ENCODE measurements at places on chromosomes 11 and 22.

DNA sequence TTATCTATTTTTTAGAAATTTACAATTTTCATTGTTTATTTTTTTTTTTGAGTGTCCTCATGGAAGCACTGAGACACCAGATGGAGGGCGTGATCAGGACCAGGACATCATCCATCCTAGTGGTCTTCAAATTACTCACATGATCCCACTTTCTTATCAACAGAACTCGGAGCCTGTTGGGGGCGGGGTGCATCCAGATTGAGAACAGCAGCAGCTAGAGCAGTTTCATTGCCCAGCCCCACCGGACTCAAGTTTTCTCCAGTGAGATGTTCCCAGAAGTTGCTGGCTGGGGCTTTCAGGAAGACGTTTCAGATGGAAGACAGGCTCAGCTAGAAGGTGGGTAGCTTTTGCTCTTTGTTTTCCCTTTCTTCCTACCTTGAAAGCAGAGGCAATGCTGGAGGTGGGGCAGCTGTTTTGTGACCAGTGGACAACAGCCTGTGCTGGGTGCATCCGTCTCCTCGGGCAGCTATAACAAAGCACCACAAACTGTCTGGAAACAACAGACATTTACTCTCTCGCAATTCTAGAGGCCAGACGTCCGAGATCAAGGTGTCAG lies 562.1 kb downstream of the TBC1D22A start:
- no peak for DNase-seq

DNA sequence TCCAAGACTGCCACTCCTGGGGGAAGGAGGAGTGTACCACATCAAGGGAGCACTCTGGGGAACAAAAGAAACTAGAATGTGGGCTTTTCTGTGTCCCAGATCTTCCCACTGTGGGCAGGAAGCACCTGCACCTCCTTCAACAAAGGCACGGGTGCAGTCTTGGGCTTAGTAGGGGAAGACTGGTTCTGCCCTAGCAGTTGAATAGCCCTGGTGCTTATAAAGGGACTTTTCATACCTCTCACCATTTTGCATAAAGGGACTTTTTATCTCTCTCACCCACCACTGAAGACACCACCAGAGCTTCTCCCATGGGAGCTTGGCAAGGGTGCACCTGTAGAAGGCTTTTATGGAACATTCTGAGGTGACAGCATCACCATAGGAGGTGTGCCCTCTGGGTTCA lies 65.8 kb upstream of the MS4A8 start:
- DNase-seq: no peak

GRCh38 chr22:24106385-24107381 lies 74.6 kb upstream of the SUSD2 start:
- DNase-seq: no peak

- peak; percentile 96 for DNase-seq
These were observed 61.9 kb downstream of the BMAL1 start for GRCh38 chr11:13339195-13340153.

DNA sequence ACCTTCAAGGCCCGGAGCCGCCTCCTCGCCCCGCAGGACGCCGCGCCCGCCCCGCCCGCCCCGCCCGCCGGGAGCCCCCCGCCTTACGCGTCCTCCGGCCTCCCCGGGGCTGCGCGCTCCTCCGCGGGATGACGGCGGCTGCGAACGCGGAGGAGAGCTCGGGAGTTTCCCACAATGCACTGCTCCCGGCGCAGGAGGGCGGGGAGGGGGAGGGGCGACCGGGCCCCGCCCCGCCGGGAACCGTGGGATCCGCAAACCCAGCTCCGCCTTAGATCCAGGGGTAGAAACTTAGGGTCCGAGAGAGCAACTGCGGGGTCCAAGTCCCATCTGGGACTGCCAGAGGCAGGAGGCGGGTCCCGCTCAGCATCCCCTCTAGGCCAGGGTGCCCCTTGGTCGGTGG lies at the start of gene CEND1:
TSS of gene CEND1 (minus strand) at position 148 of the 400 bp plus-strand sequence. CDS start 1,514 bp downstream, outside the sequence.
- DNase-seq: no peak

DNA sequence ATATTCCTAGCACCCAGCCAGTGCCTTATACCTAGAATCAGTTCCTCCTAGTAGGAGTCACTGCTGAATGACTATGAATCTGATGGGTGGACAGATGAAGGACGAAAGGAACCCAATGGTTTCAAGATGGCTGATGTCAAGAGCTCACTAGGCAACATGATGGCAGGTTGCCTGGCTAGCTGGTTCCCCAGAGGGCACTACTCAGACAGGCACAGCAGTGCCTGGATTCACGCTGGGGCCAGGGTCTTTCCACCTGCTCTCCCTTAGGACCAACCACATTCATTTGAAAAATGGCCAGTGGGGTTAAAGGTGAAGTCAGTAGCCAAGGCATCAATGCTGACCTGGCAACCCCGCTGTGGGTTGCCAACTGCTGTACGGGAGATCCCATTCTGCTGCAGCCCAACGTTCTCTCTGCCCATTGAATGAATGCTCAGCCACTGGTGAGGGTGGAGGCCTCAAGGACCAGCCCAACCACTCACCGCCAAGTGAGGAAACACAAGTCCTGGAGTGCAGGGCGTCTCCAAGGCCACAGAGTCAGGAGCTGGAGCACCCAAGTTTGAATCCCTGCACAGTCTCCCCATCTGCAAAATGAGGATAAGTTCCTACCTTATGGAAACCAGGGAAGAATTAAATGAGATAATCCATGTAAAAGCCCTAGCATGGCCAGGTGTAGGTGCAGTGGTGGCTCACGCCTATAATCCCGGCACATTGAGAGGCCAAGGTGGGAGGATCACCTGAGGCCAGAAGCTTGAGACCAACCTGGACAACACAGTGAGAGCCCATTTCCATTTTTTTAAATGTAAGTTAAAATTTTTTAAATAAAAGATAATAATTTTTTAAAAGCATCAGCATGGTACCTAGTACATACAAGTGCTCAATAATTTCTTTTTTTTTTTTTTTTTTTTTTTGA lies 12.4 kb downstream of the MYH9 start:
- DNase-seq: no peak

- DNase-seq: no peak
These were observed at the start of gene TTLL8 for GRCh38 chr22:50058061-50058905. Gene TTLL8 (minus strand): TSS chr22:50058298.

GRCh38 chr22:19568337-19569275 lies 44.4 kb upstream of the CLDN5 start:
- peak; percentile 69 for DNase-seq

DNA sequence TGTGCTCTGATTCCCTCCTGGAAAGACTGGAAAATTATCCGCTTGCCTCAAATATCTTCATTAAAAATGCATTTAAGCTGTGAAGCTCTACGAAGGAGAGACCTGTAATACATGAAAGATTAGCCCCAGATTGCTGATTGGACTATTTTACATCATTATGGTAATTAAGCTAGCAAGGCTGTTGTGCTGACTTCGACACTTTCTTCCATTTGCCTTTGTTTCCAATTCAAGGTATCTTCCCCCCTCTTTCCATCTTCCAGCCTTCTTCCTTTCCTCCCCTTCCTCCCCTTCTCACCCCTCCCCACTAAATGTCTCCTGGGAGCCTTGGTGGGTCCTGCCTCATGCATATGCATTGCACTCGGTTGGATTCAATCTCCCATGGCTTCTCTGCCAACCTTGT lies 710.8 kb downstream of the OPCML start:
- DNase-seq: no peak

DNA sequence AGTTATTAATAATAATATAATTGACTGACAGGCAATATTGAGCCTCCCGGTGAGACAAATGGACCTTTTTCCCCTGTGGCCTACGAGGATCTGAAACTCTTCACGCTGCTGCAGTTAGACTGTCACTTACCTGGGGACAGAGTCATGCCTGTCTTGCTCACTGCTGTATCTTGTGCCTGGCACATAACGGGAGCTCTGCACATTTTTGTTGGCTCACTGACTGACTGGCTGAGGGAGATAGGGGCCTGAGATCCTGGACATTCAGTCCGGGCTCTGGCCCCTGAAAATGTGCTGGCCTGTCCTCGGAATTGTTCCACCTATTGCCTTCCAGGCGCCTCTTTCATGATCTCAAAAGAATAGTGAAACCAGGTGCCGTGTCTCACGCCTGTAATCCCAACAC lies 743 bp upstream of the CD3D start:
- DNase-seq: no peak

GRCh38 chr11:125163431-125164063 lies 1.0 kb upstream of the PKNOX2 start:
- no peak for DNase-seq

- no peak for DNase-seq
These were observed 154.1 kb upstream of the CTSC start for GRCh38 chr11:88491674-88492073.

GRCh38 chr11:120332822-120333716 lies 3.1 kb upstream of the ARHGEF12 start:
- DNase-seq: no peak

DNA sequence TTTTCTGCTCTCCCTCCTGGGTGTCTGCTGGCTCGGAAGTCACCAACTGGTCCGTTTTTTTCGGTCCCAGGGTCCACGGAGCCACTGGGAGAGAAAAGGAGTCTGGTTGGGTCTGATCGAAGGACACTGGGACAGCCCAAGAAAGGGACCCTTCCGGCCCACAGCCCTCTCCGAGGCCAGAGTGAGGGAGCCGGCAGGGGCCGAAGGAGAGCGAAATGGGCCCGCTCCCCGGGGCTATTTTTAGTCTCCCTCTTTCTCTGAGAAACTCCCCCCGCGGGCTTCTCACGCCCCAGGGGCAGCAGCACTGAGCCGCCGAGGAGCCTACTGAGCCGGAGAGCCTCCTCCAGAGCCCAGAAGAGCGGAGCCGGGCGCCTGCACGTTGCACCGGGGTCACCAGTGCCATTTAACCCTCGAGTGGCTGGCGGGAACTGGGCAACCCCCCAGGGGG lies 1.9 kb downstream of the ESAM start:
- no peak for DNase-seq

DNA sequence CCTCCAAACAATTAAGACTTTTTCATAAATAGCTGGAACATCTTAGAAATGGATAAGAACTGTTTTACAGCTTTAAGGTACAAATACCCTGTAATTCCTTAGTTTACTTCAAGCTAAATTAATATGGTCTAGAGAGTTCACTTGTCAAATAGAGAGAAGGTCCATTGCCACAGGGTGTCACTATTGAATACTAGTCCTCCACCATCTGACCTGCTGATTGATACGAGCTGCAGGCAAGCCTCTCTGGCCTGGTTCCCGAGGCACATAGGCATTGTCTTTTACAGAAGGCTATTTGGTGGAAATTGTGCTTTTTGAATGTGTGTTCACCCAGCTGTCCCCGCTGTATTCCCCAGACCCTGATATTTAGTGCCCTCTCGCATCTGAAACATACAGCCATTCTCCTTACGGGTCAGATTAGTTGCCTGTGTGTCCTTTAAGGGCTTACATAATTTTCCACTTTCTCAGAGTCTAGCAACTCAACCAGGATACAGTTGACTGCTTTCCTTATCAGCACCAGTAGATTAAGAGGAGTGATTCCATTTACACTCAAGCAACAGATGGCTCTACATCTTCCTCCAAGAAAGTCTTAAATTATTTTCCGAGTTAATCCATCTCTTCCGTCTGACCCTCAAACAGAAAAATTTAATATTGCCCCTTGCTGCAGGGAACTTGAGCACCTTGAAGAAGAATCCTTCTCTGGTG lies 788.8 kb upstream of the FAT3 start:
- no peak for DNase-seq

- no peak for DNase-seq
These were observed 62.9 kb upstream of the ATXN10 start for GRCh38 chr22:45608763-45609180.

GRCh38 chr11:66976028-66976467 lies 944 bp downstream of the C11orf86 start:
- DNase-seq: no peak

DNA sequence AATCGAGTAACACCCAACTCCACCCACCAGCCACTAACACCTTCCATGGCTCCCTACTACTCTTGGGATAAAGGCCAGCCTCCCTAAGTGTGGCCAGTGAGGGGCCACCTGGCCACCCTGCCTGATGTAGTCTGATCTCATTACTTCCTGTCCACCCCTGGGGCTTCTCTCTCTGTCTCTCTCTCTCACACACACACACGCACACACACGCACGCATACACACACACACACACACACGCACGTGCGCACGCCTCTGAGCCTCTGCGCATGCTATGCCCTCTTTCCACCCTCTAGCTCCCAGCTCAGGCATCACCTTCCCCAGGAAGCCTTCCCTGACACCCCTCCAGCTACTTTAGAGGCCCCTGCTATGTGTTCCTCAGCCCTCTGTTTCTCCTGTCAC lies 3.9 kb downstream of the MFNG start:
- DNase-seq: no peak

DNA sequence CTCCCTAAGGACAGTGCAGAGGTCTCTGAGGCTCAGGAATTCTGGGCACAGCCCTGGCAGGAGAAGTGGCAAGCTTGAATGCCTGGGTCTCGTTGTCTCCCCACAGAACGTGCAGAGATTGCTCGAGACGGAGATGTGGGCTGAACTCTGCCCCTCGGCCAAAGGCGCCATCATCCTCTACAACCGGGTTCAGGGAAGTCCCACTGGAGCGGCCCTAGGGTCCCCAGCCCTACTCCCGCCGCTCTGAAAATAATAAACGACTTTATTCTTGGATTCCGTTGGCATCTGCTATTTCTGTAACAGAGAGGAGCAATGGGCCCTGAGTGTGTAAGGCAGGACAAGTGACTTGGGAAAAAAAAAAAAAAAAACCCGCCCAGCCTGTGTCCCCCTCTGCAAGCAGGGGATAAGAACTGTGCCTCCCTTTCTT lies 591 bp upstream of the DNAJC4 start:
- no peak for DNase-seq
